ENCODE measurements at places on chromosomes 13 and 19. TPM values are rescaled to one million over a fixed set of nuclear protein-coding genes. Genes with fewer than 3 reads are reported as not detected.
A peak's percentile ranks its signal among the peaks of the same experiment; 100 is the strongest.

The PINLYP gene
- total RNA-seq, result 7.7 TPM

The RAX2 gene
- total RNA-seq, result not detected

The HCST gene
- total RNA-seq, result 1.6 TPM

The FSD1 gene
- 22.2 TPM for total RNA-seq

The VSTM1 gene
- total RNA-seq, result not detected

The ZNF524 gene
- 7.9 TPM for total RNA-seq

The SIGLEC8 gene
- not detected for total RNA-seq

The SLC15A1 gene
- total RNA-seq, result 1.2 TPM

The SGCG gene
- not detected for total RNA-seq

DNA sequence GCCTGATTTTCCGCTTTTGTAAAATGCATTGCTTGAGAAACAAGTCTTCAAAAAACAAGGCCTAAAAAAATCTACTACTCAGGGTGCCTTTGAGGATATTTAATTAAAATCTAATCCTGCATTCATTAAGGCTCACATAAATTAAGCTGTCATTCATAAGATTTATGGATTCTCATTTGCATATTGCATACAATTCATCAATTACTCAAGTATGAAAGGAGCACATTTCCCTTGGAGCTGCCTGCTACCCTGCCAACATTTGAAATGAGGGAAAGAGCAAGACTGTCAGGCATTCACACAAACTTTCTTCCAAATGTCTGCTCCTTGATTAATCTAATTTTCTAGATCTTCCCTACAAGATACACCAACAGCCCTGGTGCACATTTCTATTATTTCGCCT, 140.0 kb downstream of the DACH1 start:
- peaks cover 16% of the 10 kb centered on the region for H3K4me1 ChIP-seq
- no peak overlapping the region for H3K27ac ChIP-seq
- no peaks in the 10 kb centered on the region for H3K27me3 ChIP-seq
- no peak for DNase-seq
- H3K36me3 ChIP-seq, result peaks cover 6% of the 10 kb centered on the region

GRCh38 chr19:48370955-48371354, 6.8 kb downstream of the SYNGR4 start:
- H3K4me3 ChIP-seq, result no peak overlapping the region
- H3K27me3 ChIP-seq, result no peaks in the 10 kb centered on the region
- DNase-seq, result no peak
- no peaks in the 10 kb centered on the region for H3K36me3 ChIP-seq
- H3K27ac ChIP-seq, result peak overlapping the region; percentile 43

DNA sequence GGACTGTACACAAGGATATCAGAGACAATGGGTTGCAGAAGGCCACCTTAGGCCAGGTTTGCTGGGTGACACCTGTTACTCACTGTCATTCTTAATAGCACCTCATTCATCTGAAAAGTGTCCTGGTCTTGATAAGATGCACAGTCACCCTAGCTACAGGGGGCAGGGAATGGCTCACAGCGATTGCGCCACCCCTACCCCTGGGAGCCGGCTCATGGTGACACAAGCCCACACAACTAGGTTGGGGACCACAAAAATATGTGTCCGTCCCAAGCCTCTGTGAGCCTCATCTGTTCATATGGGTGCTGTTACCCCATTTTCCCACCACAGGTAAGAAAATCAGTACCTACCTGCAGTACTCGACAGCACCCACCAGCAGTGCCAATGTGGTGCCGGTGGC, 23.4 kb downstream of the MED26 start:
- peaks cover 3% of the 10 kb centered on the region for H3K4me1 ChIP-seq
- H3K4me3 ChIP-seq, result no peak overlapping the region
- H3K27me3 ChIP-seq, result no peaks in the 10 kb centered on the region
- H3K36me3 ChIP-seq, result no peaks in the 10 kb centered on the region
- DNase-seq, result no peak

- DNase-seq, result no peak
- H3K27ac ChIP-seq, result no peak overlapping the region
- H3K36me3 ChIP-seq, result peaks cover 3% of the 10 kb centered on the region
- H3K4me3 ChIP-seq, result no peak overlapping the region
These were observed 27.0 kb upstream of the CEACAM1 start for GRCh38 chr19:42555317-42555716.

DNA sequence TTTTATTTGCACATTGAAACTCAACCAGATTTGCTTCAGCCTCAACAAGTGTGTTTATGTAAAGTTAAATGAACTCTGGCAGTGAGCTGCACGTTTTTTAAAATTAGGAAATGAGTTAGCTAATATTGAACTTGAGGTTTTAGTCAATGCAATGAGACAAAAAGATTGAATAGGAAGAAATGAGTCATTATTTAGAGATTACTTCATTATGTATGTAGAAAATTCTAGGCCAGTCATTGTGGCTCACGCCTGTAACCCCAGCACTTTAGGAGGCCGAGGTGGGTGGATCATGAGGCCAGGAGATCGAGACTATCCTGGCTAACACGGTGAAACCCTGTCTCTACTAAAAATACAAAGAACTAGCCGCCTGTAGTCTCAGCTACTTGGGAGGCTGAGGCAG, 22.8 kb upstream of the CD70 start:
- peaks cover 6% of the 10 kb centered on the region for H3K4me1 ChIP-seq
- H3K36me3 ChIP-seq, result no peaks in the 10 kb centered on the region
- no peak overlapping the region for H3K27ac ChIP-seq
- H3K27me3 ChIP-seq, result peaks cover 18% of the 10 kb centered on the region
- no peak for DNase-seq

GRCh38 chr13:45104261-45104660, 16.0 kb upstream of the GTF2F2 start:
- H3K4me3 ChIP-seq, result no peak overlapping the region
- DNase-seq, result no peak
- no peak overlapping the region for H3K27ac ChIP-seq
- H3K4me1 ChIP-seq, result peaks cover 7% of the 10 kb centered on the region

- peak overlapping the region; percentile 67 for H3K27ac ChIP-seq
- no peaks in the 10 kb centered on the region for H3K36me3 ChIP-seq
- DNase-seq, result no peak
These were observed 242.0 kb downstream of the NDFIP2 start for GRCh38 chr13:79722885-79723445.

- H3K4me1 ChIP-seq, result peaks cover 25% of the 10 kb centered on the region
- no peaks in the 10 kb centered on the region for H3K36me3 ChIP-seq
- DNase-seq, result no peak
- no peak overlapping the region for H3K27ac ChIP-seq
- H3K27me3 ChIP-seq, result no peaks in the 10 kb centered on the region
- H3K4me3 ChIP-seq, result no peak overlapping the region
These were observed 19.7 kb upstream of the COG3 start for GRCh38 chr13:45445053-45445452.

GRCh38 chr19:29381353-29382203, 144.2 kb upstream of the VSTM2B start:
- H3K27ac ChIP-seq, result peak overlapping the region; percentile 24
- H3K27me3 ChIP-seq, result peaks cover 21% of the 10 kb centered on the region
- no peaks in the 10 kb centered on the region for H3K4me1 ChIP-seq
- H3K4me3 ChIP-seq, result no peak overlapping the region
- no peaks in the 10 kb centered on the region for H3K36me3 ChIP-seq

DNA sequence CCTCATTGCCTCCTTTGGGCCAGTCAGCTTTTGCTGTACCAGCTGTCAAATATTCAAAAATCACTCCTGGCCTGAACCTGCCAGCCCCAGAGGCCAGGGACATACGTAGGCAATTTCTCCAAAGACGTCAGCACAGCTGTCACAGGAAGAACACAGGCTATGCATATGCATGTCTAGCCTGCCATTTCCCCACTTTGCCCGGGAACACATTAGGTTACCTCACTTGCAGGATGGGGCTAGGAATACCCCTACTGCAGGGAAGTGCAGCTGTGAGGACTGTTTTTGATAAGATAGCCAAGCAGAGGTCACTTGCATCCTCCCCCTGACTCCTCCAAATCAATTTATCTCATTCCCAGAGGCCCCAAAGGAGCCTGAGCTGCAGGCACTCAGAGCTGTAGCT, 2.8 kb downstream of the ZNF667 start:
- H3K4me1 ChIP-seq, result no peaks in the 10 kb centered on the region
- DNase-seq, result no peak
- no peak overlapping the region for H3K4me3 ChIP-seq

DNA sequence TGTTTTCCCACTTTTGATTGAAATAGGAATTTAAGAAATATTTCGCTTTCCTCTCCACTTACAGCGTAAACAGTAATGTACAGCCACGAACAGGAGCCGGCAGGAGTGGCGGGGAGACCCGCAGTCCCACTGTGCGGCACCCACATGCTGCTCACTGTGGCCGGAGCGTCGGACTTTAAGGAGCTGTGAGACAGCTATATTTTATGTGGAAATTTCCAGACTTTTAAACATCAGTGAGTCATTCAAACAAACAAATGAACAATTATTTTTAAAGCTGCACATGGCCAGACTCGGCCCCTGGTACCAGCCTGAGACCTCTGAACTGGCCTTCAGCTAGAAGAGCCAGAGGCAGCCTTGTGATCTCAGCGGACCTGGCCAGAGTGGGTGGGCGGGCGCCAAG, 52.5 kb downstream of the CRYL1 start:
- H3K4me3 ChIP-seq, result no peak overlapping the region
- H3K27me3 ChIP-seq, result no peaks in the 10 kb centered on the region
- DNase-seq, result no peak
- peaks cover 4% of the 10 kb centered on the region for H3K36me3 ChIP-seq

- H3K27me3 ChIP-seq, result no peaks in the 10 kb centered on the region
- no peaks in the 10 kb centered on the region for H3K36me3 ChIP-seq
- DNase-seq, result no peak
- no peak overlapping the region for H3K4me3 ChIP-seq
- H3K27ac ChIP-seq, result no peak overlapping the region
These were observed 217.0 kb upstream of the OBI1 start for GRCh38 chr13:78875792-78876580.

GRCh38 chr13:110944121-110944967, 29.5 kb upstream of the ANKRD10 start:
- DNase-seq, result no peak
- peaks cover 5% of the 10 kb centered on the region for H3K4me1 ChIP-seq
- peaks cover 3% of the 10 kb centered on the region for H3K27me3 ChIP-seq
- no peak overlapping the region for H3K27ac ChIP-seq
- no peaks in the 10 kb centered on the region for H3K36me3 ChIP-seq

GRCh38 chr13:73399347-73400216, 340.8 kb downstream of the KLF5 start:
- peaks cover 35% of the 10 kb centered on the region for H3K4me1 ChIP-seq
- no peaks in the 10 kb centered on the region for H3K27me3 ChIP-seq
- H3K4me3 ChIP-seq, result no peak overlapping the region
- DNase-seq, result no peak

- no peaks in the 10 kb centered on the region for H3K27me3 ChIP-seq
- no peak for DNase-seq
- no peak overlapping the region for H3K27ac ChIP-seq
- peaks cover 11% of the 10 kb centered on the region for H3K4me1 ChIP-seq
These were observed 50.9 kb upstream of the ATP12A start for GRCh38 chr13:24629320-24629719.

- no peaks in the 10 kb centered on the region for H3K4me1 ChIP-seq
- DNase-seq, result no peak
- no peak overlapping the region for H3K4me3 ChIP-seq
- H3K27ac ChIP-seq, result no peak overlapping the region
- H3K27me3 ChIP-seq, result no peaks in the 10 kb centered on the region
These were observed 551.4 kb upstream of the SGCG start for GRCh38 chr13:22629374-22629773.

GRCh38 chr13:101979825-101980224, 422.0 kb downstream of the FGF14 start:
- H3K27ac ChIP-seq, result no peak overlapping the region
- peaks cover 5% of the 10 kb centered on the region for H3K4me1 ChIP-seq
- H3K36me3 ChIP-seq, result no peaks in the 10 kb centered on the region
- DNase-seq, result no peak
- no peaks in the 10 kb centered on the region for H3K27me3 ChIP-seq

DNA sequence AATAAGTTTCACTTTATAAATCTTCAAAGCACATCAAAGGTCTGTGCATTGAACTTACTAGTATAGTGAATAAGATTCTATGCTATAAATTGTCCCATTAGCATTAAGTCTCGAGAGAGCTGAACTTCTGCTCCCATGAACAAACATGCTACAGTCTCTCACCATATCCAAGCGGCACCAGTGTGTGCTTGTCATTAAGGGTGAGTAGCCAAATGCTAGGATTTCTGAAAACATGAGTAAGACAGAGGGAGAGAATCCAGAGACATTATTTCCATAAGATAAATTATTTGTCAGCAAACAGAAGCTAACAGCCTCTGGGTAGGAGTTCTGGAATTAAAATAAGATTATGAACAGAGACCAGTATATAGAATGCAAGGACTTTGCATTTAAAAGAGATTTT, 2882.5 kb downstream of the PCDH9 start:
- no peaks in the 10 kb centered on the region for H3K36me3 ChIP-seq
- no peaks in the 10 kb centered on the region for H3K27me3 ChIP-seq
- no peak overlapping the region for H3K27ac ChIP-seq
- no peaks in the 10 kb centered on the region for H3K4me1 ChIP-seq
- no peak for DNase-seq
- no peak overlapping the region for H3K4me3 ChIP-seq

- no peaks in the 10 kb centered on the region for H3K4me1 ChIP-seq
- no peaks in the 10 kb centered on the region for H3K36me3 ChIP-seq
- peaks cover 8% of the 10 kb centered on the region for H3K27me3 ChIP-seq
These were observed 140.7 kb upstream of the KLF12 start for GRCh38 chr13:74274916-74275315.

DNA sequence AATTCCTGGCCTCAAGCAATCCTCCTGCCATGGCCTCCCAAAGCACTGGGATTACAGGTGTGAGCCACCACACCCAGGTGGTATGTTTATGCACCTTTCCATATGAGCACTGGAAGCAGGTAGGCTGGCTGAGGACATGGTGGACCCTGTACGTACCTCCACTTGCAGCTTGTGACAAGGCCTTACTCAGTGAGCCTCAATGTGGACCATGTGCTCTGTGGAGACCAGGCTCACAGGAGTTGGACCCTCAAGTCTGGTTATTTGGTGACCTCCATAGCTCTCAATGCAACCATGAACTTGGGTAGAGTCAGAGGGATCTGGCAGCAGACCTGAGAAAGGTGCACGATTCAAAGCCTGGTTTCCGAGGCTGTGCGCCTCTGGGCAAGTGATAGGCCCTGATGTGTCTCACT, 5.5 kb downstream of the ACP4 start:
- H3K4me1 ChIP-seq, result peaks cover 4% of the 10 kb centered on the region
- H3K27ac ChIP-seq, result no peak overlapping the region
- DNase-seq, result no peak
- peaks cover 2% of the 10 kb centered on the region for H3K36me3 ChIP-seq
- H3K27me3 ChIP-seq, result peaks cover 4% of the 10 kb centered on the region

GRCh38 chr19:29878973-29879654, 62.9 kb upstream of the URI1 start:
- H3K4me3 ChIP-seq, result no peak overlapping the region
- H3K27ac ChIP-seq, result no peak overlapping the region
- H3K36me3 ChIP-seq, result no peaks in the 10 kb centered on the region

DNA sequence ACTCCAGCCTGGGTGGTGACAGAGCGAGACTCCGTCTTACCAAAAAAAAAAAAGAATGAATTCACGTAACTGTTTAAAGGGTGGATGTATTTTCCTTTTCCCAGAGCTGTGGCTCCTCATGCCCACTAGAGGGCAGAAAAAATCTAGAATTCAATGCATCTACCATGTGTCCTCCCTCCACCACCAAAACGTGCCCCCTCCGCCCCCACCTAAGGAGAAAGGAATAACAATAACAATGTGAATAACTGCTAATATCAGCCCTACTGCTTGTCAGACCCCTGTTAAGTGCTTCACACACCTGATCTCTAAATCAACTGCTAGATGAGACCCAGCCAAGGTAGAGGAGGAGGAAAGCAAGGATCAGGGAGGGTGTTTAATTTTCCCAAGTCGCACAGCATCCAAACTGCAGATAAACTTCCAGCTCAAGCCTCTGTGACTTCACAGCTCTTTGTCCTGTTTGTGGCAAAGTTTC, 20.2 kb upstream of the PNMA8B start:
- no peak overlapping the region for H3K4me3 ChIP-seq
- no peak overlapping the region for H3K27ac ChIP-seq
- no peak for DNase-seq
- peaks cover 20% of the 10 kb centered on the region for H3K27me3 ChIP-seq
- no peaks in the 10 kb centered on the region for H3K4me1 ChIP-seq
- peaks cover 1% of the 10 kb centered on the region for H3K36me3 ChIP-seq

Measured in progenitor cell of endocrine pancreas (in vitro differentiated cells).